Left lobe of liver (tissue), 2 donors: ENCODE measurements at places on chromosomes 13 and 19.

DNA sequence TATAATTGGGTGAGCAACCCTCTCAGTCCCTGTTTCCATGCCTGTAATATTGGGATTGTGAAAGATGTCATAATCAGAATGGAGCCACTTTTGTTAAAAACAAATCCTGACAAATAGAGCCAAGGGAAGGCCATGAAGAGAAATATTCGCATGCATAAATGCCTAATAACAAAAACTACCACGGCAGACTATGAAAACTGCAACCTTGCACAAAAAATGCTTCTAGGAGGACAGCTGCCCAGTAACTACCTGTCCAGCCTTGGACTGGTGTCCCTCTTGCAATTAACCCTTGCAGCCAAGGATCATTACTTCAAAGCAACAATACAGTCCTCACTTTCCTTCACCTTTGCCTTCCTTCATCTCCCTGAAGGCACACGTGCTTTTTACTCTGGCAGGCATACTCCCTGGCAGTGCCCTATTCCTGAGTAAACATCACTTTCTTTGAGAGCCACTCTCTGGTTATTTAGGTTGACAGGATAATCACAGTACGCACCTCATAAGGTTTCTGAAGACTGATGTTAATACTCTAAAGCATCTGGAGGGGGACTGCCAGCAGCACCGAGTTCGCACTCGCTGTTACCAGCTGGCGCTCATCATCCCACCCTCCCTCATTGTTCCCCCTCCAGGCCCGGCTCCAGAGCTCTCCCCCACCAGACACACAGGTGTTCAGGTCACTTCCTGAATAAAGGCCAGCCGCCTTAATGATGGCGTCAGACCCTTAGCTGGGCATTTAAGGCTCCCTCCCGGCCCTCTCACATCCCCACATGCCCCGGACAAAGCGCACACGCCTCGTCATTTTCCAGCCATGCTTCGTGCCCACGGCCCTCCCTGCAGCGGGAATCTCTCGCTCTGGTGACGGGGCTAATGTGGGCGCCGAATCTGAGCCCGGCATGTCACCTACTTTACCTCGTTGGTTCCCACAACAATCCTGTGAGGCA is 57.3 kb downstream of the CDADC1 start:
- no peak for DNase-seq

- no peak for DNase-seq
Measured at GRCh38 chr13:112522578-112522977, 65.4 kb downstream of the TUBGCP3 start.

DNA sequence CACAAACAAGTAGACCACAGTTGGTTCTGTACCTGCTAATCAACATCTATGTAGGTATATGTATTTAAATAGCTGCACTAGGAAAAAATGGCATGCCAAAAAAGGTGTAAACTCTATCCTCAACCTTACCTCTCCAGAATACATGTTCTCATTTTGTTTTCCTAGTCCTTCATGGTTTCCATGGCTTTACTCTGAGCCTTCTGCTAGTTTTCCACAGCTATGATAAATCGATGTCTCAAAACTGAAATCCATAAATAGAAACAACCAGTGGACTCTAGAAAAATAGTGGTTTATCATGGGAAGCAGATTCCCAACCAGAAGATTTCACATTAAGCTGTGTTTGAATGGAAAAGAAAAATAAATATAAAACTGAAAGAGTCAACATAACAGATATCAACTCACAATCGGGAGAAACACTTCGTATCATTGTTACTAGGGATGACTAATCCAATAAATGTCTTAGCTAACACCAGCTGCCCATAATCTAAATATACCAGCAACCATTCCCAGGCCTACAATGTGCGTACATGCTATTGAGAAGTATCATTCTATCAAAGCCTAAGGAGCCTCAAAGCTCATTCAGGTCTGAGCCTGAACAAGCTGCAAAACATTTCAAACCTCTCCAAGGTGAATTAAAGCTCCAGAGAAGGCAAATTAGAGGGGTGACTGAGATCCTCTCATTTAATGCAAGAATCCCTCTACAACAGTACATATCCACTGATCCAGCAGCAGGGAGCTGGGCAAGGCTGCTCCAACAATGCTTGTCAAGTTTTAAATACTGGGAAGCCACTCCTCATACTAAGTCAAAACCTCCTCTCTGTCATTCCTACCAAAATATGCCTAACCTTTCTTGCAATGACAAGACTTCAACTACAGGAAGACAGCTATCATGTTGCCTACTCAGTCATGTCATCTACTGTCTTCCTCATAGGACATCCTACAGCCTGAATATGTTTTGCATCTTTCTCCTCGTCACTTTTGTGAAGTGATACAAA is 90.2 kb downstream of the KCTD12 start:
- no peak for DNase-seq

DNA sequence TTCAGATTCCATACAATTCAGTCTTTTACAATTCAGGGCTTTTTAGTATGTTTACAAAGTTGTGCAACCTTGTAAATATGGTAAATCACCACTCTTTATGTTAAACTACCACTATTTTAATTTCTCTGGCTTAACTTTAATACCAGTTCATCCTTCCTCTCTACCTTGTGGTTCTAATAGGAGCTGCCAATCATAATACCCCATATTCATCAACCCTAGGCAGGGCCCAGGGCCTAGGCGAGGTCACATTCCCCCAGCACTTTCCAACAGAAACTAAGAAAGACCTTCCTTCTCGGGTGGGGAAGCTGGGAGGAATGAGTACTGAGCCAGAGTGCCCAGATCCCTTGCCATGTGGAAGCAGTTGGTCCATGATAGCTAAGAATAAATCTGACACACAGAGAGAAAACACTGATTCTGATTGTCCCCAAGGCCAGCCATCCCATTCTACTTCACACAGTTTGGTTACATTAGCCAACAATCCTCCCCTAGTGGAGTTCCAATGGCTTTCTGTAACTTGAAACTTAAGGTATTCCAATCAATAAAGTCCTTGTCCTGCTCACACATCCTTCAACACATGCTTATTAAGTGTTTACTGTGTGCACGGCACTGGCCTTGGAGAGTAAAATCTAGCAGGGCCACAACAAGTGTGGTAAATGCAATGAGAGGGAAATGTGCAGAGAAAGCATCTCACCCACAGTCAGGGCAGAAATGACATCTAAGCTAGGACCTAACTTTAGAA is 76.8 kb downstream of the NUFIP1 start:
- DNase-seq = no peak

DNA sequence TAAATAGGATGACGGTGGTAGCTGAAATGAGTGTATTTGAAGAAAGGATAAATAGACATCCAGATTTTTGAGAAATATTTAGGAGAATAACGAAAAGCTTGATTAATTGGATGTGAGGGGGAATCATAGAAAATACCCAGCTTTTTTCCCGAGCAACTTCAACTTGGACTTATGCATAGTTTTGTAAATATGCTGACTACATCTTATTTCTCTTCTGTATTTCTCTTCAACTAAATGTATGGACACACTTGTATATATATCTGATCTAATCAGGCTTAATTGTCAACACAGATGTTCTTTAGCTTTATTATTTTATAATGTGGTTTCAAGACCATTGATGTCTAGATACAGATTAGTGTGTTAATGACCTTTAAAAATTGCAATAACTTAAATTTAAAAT is 685.0 kb downstream of the SLITRK1 start:
- DNase-seq = no peak

- no peak for DNase-seq
Measured at GRCh38 chr19:5138606-5139582, 170.0 kb downstream of the KDM4B start.

- DNase-seq = peak; percentile 72
Measured at GRCh38 chr19:48290771-48291488, 21.0 kb downstream of the ZNF114 start.

- no peak for DNase-seq
Measured at GRCh38 chr13:110531671-110532083, 29.8 kb downstream of the RAB20 start.
